OCI-M1 (cell line): ENCODE measurements at places on chromosomes 1 and 21.

GRCh38 chr1:29475326-29475725 is 239.0 kb downstream of the PTPRU start:
- no peak for DNase-seq

DNA sequence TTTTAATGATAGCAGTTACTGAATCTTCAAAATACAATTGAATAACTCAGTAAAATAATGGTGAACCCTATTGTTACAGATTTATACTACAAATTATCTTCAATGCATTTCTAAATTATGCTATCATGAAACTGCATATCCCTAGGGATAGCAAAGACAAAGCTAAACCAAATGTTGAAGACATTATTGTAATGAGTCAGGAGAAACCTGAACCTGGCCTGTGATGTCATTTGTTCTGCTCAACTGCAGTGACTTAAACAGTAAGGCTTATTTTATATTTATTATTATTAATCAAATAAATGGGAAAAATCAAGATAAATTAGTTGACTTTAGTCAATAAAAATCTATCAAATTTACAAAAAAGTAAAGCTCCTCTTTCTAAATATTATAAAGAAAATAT is 100.3 kb downstream of the UCHL5 start:
- DNase-seq, result no peak

- no peak for DNase-seq
Observed at GRCh38 chr1:234357831-234358230, 15.4 kb upstream of the COA6 start.

- no peak for DNase-seq
Observed at GRCh38 chr1:26158271-26158907, 490 bp upstream of the FAM110D start.

DNA sequence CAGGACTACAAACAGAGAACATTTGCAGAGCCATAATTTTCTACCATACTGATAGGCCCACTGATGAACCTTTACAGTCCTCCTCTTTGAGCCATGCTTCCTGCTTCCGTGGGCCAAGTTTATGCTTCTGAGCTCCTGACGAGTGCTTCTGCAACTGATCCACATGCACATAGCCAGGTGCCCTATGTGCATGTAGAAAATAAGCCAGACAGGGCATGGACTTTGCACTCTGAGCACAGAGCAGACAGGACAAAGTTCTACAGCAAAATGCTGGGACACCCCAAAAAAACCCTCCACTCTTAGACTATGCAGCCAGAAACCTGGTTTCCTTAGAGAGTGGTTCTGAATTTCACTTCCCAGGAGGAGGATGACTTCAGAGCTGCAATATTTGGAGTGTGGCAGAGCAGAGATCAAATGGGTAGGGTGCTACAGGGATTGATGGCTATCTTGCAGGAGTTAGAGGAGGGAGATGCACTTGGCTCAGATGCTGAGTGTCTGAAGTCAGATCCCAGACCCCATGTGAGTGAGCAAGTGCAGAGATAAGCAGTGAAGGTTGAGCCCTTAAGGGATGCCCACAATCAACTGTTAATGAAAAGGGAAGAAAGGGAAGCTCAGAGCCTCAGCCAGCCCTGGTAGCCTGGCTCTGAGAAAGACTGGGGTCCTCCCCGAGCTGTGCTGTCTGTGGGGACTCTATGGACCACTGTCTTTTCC is 230.9 kb downstream of the DUSP10 start:
- peak; percentile 8 for DNase-seq

DNA sequence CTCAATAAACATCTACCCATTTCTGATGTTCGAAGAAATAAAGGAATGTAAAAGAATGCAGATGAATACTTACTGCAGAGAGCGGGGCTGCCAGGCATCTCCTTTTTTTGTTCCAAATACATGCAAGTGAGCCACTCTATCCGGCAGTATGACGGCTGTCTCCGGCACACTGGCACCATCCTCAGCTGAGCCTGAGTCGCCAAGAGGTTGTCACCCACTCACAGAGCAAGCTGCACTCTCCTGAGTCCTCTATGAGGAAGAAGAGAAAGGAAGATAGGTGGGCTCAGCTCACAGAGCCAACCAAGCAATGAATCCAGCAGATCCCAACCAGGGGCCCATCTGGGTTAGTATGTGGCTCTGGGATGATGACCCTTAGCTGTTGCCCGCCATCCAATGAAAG is 65.3 kb downstream of the CD46 start:
- no peak for DNase-seq

DNA sequence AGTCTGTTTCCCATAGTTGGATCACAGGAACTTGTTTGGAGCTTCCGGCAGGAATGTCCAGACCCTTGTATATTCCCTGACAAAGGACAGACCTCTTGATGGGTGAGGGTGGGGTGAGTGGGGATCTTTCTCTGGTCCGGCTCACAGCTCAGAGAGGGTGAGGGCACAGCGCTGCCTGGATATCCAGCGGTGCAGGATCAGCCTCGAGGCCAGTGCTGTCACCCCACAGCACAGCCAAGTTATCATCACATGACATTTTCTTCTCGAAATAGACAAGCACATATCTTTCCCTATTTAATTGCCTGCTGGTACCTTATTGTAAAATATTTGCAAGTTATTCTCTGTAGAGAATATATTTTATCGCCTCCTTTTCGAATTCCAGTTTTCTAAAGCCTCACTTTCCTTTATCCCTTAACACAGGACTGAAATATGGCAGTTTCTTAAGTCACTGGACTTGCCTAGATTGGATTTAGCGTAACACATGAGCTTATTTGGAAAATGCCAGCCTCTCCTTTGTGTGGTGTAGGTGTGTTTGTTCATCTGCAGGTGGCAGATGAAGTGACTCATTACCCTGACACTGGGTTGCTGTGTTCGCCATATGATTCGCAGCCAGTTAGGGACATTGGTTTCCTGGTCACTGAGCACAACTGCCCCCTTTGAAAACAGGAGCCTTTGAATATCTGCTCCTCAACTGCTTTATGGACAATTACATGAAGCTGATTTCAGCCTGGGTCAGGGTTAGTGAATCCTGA is 21.4 kb downstream of the CLIC6 start:
- no peak for DNase-seq

- DNase-seq, result no peak
Observed at GRCh38 chr1:7278045-7278444, 492.8 kb downstream of the CAMTA1 start.

DNA sequence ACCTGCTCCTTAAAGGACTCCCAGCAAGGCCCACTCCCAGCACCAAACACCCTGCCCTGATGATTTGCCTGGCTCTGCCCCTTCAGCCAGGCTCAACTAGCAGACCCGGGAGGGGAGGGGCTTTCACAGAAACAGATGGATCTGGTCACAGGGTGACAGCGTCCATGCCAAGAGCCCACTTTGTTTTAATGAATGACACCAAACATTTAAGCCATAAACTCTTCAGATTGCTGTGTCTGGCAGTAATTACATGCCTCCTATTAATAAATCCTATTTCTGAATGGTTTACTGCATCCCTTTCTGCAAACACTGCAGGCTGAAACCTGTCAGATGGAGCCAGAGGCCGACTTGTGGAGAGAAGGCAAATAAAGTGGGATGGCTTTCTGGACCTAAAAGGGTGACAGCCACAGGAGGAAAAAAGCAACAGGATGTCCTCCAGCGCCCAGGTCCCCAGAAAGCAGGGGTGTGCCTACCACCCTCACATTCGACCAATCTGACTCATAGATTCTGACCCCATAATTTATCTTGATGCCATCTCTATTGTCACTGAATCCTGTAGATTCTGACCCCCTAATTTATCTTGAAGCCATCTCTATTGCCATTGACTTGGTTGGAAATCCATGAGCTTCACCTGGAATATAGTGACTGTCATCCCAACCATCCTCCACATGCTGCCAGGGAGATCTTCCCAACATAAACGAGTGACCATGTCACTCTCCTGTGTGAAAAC is 200.9 kb downstream of the PLPP3 start:
- no peak for DNase-seq

DNA sequence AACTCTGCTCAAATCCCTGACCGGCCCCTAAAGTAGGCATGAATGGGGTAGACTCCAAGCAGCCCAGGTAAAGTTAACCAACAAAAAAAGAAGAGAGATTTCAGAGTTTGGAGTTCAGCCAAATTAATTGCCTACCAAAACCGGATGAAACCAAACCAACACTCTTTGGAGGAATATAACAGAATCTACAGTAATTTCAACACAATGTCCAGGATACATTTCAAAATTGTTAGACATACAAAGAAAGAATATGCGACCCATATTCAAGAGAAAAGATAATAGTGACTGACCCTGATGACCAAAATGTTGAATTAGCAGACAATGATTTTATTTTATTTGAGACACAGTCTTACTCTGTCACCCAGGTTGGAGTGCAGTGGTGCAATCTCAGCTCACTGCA is 12.6 kb downstream of the IL22RA1 start:
- DNase-seq, result no peak

DNA sequence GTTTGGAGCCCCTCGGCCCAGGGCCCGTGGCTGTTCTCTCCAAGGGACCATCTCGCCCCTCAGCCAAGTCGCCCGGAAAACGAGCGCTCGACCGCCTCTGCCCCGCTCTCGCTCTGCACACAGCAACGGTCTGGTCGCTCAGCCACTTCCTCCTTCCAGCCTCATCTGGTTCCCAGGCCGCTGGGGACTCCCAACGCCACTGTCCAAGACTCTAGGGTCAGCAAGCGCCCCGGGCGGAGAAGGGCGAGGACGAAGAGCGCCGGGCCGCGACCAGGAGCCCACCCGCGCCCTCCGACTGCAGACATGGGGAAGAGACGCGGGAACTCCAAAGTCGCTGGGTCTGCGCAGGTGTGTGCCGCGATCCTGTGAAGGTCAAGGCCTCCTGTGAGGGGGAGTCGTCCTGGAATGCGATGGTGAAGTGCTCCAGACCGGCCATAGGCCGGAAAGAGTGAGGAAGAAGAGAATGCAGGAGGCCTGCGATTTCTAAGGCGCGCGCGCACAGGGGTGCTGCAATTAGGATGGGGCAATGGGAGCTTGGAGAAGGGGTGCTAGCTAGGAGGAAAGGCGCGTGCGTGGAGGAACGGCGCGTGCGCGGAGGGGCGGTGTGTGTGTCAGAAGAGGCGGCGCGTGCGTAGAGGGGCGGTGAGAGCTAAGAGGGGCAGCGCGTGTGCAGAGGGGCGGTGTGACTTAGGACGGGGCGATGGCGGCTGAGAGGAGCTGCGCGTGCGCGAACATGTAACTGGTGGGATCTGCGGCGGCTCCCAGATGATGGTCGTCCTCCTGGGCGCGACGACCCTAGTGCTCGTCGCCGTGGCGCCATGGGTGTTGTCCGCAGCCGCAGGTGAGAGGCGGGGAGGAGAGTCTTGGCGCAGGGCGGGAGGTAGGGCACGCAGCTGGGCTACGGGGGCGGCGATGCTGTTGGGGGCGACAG is at the start of gene IFNAR1:
TSS of gene IFNAR1 (plus strand) at position 680 of the 931 bp plus-strand sequence. CDS start at position 766, 86 bp downstream.
- DNase-seq, result peak; percentile 99
